Activated naive CD4-positive, alpha-beta T cell treated with Interleukin-2 at 50 U/mL for 16 hours (primary cell): ENCODE measurements at places on chromosomes 1 and 21.

GRCh38 chr1:7769673-7770412 is 1.3 kb upstream of the VAMP3 start:
- no peak for DNase-seq

GRCh38 chr21:25283720-25284119 is 323.6 kb downstream of the MRPL39 start:
- DNase-seq = no peak

- no peak for DNase-seq
Observed at GRCh38 chr1:48294656-48295055, 72.1 kb downstream of the SLC5A9 start.

DNA sequence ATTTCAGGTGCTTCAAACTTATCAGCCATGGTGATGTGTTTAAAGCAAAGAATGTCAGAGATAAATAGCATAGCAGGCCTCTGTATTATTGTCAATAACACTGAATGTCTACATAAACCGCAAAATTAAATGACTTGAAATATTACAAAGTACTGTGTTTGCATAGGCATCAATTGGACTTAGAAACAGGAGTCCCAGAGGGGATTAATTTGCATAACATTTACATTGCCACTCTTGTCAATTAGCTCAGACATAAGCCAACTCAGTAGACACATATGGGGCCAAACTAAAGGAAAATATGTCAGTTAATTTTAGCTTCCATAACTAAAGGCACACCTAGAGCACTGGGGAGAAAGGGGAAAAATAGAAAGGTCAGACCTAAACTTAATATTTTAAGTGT is 814.5 kb upstream of the NEGR1 start:
- no peak for DNase-seq

DNA sequence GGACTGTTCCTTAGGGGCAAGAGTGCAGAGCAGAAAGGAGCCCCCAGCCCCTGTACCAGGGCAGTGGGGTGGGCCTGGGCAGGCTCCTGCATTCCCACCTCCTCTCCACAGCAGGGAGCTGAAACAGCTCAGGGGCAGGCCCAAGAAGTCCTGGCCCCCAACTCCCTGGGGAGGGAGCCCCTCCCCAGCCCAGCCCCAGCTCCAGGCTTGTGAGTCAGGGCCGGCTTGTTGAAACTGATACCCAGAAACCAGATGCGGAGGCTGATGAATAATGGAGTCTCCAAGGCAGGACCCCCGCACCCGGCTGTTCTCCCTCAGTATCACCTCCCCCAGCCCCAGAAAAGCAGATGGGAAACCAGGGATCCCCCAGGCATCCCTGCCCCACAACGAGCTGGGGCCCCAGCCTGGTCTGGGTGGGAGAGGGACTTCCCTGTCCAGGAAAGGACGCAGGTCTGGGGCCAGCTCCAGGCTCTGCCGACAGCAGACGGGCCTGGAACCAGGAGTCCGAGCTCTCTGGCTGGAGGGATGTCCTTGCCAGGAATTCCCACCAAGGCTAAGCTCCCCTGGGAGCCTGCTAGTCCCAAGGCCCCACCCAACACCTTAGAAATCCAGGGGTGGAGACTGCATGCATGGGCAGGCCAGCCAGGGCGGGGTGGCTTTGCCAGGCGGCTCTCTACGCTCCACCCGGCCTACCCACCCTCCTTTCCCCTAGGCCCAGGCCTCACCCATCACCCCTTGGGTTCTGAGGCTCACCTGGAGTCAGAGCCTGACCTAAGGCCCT is 2.7 kb downstream of the PLEKHG5 start:
- no peak for DNase-seq

GRCh38 chr21:41445465-41445862 is 19.4 kb downstream of the MX1 start:
- DNase-seq = no peak

DNA sequence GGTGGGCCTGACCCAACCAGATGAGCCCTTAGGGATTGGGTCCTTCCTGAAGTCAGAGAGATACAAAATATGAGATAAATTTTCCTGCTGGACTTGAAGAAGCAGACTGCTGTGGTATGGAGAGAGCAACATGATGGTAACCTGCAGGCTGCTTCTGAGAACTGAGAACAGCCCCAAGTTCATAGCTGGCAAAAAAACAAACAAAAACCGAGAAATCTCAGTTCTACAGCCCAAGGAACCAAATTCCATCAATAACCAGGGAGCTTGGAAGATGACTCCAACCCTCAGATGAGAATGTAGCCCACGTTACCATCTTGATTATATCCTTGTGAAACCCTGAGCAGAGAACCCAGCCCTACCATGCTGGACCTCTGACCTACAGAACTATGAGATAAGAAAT is 316.2 kb downstream of the ZP4 start:
- no peak for DNase-seq

DNA sequence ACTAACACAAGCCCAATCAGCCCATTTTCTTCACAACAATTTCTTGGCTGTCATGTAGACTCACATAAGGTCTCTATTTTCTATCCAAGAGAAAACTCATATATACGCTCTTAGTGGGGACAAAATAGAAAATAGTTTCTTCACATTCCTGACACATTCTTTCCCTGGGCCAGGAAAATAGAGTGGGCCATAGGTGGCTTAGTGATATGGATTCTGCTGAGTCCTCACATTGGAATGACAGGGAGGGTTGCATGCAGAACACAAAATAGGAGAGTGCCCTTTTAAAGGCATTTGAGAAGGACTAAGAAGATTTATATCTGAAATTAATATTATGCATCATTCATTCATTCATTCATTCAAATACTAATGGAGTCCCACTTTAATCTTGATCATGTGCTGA is 207.7 kb downstream of the LYPLAL1 start:
- no peak for DNase-seq

- DNase-seq = no peak
Observed at GRCh38 chr21:42363312-42363711, 3.0 kb downstream of the TFF1 start.

DNA sequence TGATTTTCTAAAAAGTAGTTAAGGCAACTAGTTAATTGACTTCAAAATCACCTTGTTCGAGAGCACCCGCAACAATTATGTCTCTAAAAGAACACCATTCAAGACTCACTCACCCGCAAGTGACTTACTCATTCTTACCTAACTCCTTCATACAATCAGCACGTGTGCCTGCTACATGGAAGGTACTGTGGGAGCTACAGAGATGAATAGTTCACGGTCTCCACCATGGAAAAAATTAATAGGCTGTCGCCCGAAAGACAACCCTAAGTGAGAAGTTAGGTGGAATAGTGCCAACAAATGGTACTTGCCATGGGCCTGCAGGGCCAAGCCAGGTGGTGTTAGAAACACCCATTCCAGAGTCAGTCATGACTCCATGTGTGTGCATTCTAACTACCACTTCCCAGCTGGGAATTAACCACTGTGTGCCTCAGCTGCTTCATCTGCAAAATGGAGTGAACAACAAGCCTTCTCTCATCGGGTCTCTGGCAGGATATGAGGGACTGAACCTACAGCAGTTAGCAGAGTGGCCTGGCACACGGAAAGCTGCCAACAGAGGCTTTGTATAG is 7.1 kb downstream of the SSBP3 start:
- no peak for DNase-seq

GRCh38 chr21:15422783-15423182 is 307.0 kb upstream of the USP25 start:
- no peak for DNase-seq

DNA sequence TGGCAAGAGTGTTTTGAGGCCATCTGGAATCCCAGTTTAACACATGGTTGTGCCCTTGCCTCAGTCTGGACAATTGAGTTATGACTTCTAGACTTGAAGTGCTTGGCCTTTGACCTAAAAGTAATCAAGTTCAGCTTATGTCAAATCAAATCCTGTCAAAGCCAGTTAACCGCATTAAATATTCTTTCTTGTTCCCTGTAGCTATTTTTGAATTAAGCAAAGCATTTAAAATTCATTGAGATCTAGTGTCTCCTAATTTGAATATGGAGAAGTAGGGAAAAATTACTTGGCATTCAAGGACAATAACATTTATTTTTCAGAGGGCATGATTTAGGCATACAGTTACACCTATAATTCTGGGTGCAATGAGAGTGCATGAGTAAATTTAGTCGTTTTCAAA is 32.1 kb downstream of the MDM4 start:
- no peak for DNase-seq

GRCh38 chr1:42420911-42421585 is 34.8 kb downstream of the ZMYND12 start:
- DNase-seq = no peak

DNA sequence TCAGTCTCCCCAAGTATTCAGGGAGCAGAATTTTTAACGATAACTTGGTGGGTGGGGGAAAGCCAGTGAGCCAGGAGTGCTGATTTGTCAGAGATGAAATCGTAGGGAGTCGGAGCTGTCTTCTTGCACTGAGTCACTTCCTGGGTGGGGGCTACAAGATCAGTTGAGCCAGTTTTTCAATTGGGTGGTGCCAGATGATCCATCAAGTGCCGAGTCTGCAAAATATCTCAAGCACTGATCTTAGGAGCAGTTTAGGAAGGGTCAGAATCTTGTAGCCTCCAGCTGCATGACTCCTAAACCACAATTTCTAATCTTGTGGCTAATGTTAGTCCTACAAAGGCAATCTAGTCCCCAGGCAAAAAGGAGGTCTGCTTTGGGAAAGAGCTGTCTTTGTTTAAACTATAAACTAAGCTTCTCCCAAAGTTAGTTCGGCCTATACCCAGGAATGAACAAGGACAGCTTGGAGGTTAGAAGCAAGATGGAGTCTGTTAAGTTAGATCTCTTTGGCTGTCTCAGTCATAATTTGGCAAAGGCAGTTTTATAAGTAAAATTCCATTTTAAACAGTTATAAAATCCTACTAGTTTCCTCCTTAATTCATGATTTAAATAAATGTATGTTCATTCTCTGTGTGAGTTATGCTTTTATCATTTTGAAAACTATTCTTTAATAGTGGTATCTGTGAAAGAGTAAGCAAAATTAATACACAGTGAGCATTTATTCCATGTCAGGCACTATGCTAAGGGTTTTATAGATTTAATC is 51.7 kb downstream of the SLC16A1 start:
- DNase-seq = peak; percentile 70

DNA sequence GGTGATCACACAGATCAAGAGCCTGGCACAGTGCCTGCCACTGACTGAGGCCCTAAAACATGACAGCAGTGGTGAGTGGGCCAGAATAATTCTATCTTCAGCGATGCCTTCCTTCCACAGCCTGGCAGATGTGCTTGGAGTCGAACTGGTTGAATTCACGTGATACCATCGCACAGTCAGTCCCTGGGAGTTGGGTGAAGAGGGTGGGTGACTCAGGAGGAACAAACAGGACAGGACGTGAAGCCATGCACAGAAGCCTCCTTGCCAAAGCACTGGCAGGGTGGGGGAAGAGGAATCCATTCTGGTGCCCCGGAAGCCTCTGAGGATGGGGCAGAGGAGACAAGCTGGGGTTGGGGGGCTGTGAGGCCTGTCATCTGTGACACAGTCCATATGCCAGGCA is 80.3 kb upstream of the WNT4 start:
- no peak for DNase-seq

- no peak for DNase-seq
Observed at GRCh38 chr1:110227774-110228173, 17.7 kb downstream of the KCNC4 start.

DNA sequence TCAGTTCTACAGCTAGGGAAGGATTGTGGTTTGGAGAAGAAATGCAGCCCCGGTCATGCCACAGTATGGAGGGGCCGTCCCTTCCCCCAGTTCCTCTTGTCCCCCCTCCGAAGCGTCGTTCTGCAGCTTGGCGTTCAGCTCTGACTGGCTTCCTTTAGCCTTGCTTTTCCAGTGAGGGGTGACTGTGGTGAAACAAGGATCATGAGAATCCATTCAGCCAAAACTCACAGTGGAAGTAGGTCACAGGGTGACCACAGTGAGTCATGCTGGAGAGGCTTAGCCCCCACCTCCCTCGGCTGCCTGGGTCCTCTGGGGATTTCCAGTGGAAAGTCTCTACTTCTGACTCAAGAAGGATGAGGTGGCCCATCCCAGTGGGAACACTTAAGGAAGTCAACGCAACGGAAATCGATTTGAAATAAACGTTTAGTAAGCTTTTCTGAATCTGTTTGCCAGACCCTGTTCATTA is 37.3 kb upstream of the COL6A2 start:
- DNase-seq = peak; percentile 19

GRCh38 chr1:32353886-32354570 is 8.3 kb downstream of the FAM229A start:
- DNase-seq = no peak

- no peak for DNase-seq
Observed at GRCh38 chr21:43598416-43599120, 60.7 kb downstream of the HSF2BP start.

GRCh38 chr1:2547210-2548067 is 8.7 kb upstream of the TNFRSF14 start:
- DNase-seq = peak; percentile 53

- no peak for DNase-seq
Observed at GRCh38 chr21:36021251-36021837, 39.0 kb downstream of the SETD4 start.

- DNase-seq = no peak
Observed at GRCh38 chr1:55444667-55445066, 229.5 kb upstream of the USP24 start.

DNA sequence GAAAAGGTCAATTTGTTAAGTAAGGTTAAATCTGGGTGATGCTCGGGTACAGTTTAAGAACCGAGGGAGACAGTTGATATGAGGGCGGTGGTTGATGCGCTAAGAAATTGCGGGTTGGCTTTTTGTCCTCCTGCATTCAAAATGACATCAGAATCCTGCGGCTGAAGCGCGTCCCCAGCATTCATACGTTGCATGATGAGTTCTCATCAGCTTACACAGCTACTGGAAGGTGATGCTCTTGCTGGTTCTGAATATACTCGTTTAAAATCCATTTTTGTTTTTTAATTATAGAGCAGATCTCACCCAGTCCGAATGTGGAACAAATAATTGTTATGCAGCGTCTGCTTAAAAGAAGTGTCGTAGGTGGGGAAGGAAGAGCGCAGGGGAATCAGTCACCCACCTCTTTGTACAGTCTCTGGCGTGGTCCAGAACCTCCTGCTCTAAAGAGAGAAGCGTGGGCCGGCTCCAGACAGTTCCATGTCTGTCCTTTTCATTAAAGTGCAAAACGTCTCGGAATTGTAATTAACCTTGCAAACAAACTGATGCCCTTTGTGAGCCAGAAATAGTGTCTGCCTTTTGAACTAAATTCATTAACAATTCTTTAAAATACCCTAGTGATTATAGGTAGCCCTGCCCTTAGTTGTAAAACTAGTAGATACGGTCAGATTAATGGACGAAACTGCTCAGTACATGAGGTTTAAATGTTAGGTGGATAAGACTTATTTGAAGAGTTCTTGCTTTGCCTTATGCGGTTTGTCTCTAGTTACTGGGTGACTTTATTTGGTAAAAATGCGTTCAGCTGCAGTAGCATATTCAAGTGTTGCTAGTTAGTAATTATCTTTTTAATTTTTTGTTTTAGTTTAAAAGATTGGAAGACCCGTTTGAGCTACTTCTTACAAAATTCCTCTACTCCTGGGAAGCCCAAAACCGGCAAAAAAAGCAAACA is 741 bp downstream of the RGS2 start:
- DNase-seq = peak; percentile 59

- no peak for DNase-seq
Observed at GRCh38 chr1:17020502-17020901, 8.8 kb upstream of the ATP13A2 start.

GRCh38 chr1:236421022-236421421 is 26.9 kb downstream of the EDARADD start:
- no peak for DNase-seq

GRCh38 chr1:110235181-110235833 is 25.2 kb downstream of the KCNC4 start:
- no peak for DNase-seq
